Lung (tissue), 17 donors: ENCODE measurements at places on chromosomes 3 and 15. TPM values are rescaled to one million over a fixed set of nuclear protein-coding genes. Genes with fewer than 3 reads are reported as not detected.

DNA sequence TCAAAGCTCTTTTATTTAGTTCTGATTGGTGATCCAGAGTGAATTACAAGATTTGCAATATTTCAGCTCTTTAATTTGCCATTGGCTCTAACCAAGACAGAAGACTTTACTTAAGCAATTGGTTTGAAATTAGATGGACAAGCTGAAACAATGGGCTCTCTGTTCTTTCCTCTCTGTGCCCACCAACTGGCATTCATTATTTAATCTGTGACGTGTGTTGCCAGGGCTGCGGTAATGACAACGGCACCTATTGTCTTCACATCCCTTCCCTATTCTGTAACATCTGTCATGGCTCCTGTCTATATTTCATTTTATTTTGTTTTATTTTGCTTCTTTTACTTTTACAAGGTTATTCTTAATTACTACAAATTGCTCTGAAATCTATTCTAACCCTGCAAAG, 33.9 kb downstream of the PLD1 start:
- DNase-seq = no peak

GRCh38 chr3:182768413-182768812, 24.9 kb upstream of the ATP11B start:
- DNase-seq = no peak

DNA sequence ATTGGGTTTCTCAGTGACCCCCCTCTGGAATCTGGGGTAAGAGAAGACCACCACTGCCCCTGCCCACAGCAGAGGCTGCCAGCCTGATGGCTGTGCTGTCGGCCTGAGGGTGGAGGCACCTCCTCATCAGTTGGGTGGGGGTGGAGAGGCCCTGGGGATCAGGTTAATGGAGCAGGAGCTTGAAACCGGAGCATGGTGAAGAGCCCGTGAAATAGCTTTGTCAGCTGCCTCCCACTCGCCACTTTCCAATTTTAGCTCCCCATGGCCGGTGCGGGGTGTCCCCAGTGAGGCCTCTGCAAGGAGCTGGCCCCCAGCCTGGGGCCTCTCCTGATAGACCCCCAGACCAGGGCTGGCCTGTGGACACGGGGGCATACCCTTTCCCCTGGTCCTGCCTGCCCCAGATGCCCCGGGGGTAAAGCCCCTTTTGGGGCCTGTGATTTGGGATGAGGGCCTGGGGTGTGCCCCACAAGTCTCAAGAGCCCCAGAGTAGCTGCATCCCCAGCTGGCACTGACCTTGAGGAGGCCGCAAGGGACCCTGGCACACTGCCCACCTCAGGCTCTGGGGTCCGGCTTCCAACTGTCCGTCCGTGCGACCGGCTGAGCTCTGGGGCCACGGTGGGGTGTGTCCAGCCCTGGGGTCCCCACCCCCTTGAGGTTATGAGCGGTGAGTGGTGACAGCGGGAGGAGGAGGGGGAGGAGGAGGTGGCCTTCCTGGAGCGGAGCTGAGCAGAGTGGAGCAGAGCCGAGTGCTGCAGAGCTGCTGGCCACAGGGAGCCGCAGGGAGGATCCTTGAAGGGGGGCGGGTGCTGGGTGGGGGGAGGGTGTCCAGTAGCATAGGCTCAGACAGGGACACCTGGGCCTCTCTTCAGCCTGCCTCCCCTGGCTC, at the start of gene HHATL:
HHATL (minus strand) TSS at position 733 of the 886 bp plus-strand sequence. CDS start 1,972 bp downstream, outside the sequence.
- no peak for DNase-seq

DNA sequence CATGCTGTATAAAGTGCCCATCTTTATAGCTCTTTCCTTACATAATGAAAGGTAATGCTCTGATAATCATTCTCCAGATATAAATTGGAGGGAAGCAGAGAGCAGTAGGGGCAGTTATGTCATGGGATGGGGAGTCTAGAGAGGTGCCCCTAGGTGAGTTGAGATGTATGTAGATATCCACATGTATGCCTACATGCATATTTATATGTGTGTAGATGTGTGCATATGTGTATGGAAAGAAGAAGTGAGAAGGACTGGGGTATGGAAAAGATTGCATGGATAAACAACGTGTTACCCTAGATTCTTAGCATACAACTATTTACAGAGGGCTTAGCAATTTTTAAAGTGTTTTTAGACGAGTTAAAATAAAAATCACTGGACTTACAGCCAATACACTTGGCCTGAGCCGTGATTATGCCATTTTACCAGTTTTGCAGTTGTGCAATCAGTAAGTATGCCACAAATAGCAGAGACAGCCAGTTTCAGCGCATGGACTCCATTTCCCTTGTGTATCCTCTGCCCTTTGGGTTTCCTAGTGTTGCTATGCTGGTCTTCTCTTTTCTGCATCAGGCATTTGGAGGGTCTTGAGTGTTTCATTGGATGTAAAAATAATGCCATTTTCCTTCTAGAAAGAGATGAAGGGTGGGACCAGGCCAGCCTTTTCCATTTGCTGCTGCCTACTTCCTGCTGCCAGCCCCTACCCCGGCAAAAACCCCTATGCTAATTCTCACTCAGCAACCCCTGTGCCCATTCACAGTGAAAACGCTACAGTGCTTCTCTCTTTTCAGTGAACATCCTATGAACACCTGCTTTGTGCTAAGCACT, 199.4 kb upstream of the NR2E3 start:
- DNase-seq = no peak

GRCh38 chr3:21673393-21673792, 77.6 kb downstream of the ZNF385D start:
- no peak for DNase-seq

DNA sequence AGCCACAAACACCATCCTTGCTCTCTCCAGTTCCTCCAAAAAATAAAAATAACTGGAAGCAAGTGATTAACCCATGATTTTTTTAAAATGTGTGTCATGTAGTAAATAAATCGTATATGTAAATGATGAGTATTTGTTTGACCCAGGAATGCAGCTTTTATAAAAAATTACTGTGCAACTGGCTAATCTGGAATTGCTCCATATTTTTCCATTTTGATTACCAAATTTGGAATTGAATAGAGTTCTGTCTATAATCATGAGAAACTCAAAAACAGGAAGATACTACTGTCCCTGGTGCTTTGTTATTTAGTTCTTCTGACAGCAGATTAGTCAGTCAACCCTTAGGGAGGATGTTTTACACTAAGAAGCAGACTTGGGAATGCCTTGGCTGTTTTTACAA, 116.2 kb downstream of the CCNL1 start:
- no peak for DNase-seq

DNA sequence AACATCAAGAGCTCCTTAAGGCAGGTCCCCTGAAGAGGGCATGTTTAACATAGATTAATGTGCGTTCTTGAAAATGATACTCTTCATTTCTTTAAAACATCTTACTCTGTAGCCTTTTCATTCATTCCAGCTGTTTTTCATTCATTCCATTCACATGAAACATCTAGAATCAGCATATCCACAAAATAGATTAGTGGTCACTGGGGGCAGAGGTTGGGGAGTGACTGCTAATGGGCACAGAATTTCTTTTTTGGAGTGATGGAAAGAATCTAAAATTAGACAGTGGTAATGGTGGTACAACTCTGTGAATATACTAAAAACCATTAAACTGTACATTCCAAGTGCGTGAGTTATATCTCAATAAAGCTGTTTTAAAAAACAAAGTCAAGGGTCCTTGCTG, 15.4 kb upstream of the CXCR6 start:
- DNase-seq = no peak

DNA sequence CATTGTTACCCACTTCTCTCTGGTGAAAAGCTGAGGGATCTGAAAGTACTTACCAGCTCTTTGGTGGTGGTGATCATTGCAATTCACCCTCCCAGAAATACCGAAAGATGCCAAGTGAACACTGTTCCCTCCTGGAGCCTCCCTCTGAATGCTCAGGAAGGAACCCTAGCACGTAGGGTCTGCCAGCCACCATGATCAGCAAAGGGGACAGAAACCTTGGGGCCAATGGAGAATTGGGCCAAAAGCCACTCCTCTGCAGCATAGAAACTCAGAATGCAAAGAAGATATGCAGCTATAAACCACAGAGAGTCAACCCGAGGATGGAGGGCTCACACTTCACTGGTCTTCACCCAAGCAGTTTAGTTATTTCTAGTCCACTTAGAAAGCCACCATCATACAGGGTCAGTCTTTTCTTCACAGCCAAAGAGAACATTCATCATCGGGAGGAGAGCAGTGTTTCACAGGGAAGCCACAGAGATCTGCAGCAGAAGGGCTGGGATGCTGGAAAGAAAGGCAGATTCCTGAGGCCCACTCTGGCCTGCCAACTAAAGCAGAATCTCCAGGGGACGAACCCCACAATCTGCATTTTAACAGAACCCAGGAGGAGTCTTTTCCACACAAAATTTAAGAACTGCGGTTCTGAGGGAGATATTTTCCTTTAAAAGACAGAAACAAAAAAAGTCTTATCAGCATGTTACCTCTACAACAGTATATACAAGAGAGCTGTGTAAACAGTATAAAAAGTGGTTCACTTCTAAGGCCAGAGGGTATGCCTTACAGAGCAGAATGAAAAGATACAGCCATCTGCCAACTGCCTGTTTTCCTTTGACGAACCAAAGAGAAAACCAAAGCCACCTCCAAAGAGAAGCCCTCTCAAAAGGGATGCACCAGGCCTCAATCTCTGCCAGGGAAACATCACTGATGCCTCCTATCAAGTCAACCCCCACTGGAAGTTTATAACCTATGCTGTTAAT, 11.3 kb downstream of the TBC1D2B start:
- DNase-seq = no peak

DNA sequence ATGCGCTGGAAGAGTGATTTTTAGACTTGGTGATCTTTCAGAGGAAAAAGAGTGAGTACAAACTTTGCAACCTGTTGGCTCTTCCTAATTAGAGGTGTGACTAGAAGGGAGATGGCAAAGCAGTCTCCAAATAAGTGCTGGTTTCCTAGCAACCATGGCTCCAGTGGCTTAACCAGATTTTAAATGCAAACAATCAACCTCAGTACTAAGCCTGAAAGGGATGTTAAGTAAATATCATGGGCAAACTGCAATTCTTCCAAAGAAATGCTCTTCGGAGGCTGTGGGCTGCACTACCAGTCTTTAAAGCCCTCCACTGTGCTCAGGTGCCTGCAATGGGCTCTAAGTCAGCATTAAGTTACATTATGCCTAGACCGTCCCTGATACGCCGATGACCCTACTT, 678.1 kb upstream of the CCDC54 start:
- DNase-seq = peak; percentile 37

GRCh38 chr3:14487086-14487485, 53.1 kb downstream of the GRIP2 start:
- DNase-seq = no peak

DNA sequence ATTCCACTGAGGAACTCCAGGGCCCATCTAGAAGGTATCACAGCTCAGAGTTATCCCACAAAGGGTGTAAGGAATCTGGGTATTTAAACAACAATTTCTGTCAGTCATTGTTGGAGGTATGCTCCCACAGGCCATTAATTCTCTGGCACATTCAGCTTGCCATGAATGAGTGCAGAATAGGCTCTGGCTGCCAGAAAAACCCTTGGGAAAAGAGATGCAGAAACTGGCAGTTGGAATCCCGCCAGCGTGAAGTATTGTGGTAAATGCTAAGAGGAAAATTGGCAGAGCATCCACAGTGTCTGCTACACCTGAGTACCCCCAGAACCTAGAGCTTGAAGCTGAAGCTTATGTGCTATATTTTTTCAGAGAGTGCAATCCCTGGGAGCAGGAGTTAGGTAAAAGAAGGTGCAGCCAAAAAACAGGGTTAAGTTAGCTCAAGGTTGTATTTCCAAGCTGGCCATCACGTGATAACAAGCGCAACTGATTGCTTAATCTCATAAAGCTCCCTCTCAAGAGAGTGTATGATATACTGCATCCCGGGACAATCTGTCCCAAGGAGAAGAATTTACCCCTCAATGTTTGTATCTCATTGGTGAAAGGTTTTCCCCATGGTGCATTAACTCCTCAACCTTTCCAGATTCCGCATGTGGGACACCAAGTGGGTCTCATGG, 94.2 kb upstream of the ACP3 start:
- DNase-seq = no peak

DNA sequence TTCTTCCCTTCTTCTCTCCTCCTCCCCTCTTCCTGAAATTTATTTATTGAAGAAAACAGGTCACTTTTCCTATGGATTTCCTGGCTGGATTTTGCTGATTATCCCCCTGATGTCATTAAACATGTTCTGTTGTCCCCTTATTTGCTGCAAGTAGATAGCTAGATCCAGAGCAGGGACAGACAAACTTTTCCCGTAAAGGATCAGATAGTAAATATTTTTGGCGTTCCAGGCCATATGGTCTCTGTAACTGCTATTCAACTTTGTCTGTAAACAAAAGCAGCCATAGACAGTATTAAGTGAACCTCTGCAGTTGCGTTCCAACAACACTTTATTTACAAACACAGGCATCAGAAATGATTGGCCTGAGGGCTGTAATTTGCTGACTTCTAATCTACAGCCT, 241.3 kb downstream of the NEK10 start:
- peak; percentile 67 for DNase-seq

- no peak for DNase-seq
Measured at GRCh38 chr3:69011096-69011730, 2.3 kb downstream of the EOGT start.

- no peak for DNase-seq
Measured at GRCh38 chr3:64717872-64718613, 30.2 kb upstream of the ADAMTS9 start.

- DNase-seq = no peak
Measured at GRCh38 chr15:60458721-60459120, 20.2 kb downstream of the ICE2 start.

GRCh38 chr3:37603722-37604121, 258.0 kb upstream of the CTDSPL start:
- DNase-seq = no peak

DNA sequence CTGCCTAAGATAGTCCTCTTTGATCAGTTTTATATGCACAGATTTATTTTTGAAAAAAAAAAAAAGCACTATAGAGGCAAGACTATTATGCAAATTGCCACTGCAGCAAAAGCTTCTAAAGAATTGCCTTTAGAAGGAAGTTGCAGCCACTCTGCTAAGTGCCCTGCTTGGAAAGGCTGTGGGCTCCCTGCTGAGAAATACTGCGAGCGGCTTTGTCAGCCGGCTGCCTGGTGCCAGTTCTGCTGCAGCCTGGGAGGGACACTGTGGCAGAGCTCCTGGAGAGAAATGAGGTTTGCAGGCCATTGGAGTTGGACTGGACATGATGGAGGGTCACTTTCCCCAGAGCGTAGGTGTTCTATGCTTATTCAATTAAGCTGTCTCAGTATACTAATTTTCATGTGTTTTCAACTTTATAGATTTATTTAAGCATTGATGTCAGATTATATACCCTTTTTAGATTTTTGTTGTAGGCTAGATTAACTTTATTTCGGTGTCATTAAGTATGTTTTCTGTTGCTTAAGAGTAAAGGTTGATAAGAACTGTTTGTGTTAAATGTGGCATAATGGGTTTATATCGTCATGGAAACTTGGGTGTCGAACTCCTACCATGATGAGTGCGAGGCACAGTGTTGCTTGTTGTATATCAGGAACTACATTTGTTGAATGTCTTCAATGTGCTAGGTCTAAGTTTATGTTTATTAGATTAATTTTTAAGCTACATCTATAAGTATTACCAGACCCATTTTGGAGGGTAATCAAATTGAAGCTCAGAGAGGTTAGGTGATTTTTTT, 6.6 kb downstream of the MAP2K5 start:
- DNase-seq = peak; percentile 9

P2RY1 gene
- polyA plus RNA-seq = 8.3 TPM

COLQ gene
- polyA plus RNA-seq = 1.0 TPM

IMPG2 gene
- 0.04 TPM for polyA plus RNA-seq

RYR3 gene
- 0.24 TPM for polyA plus RNA-seq

THRB gene
- 2.6 TPM for polyA plus RNA-seq

RBPMS2 gene
- polyA plus RNA-seq = 2.0 TPM

PCSK6 gene
- polyA plus RNA-seq = 5.2 TPM
